ENCODE measurements at places on chromosomes 12 and 14.

GRCh38 chr12:89983622-89984021, 275.0 kb upstream of the ATP2B1 start:
- DNase-seq: no peak

DNA sequence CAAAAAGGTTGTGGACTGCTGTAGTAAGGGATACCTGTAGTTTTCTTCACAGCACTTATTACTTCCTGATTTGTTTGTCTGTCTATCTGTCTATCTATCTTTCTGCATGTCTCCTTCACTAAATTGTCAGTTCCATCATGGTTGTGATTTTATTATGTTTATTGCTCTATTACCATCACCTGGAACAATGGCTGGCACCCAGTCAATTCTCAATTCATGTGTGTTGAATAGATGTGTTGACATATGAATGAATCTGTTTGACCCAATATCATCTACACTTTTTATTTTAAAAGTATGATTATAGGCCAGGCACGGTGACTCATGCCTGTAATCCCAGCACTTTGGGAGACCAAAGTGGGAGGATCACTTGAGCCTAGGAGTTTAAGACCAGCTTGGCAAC, 224.4 kb downstream of the NUBPL start:
- DNase-seq: no peak

GRCh38 chr12:15546102-15546701, 223.9 kb downstream of the PTPRO start:
- peak; percentile 16 for DNase-seq

DNA sequence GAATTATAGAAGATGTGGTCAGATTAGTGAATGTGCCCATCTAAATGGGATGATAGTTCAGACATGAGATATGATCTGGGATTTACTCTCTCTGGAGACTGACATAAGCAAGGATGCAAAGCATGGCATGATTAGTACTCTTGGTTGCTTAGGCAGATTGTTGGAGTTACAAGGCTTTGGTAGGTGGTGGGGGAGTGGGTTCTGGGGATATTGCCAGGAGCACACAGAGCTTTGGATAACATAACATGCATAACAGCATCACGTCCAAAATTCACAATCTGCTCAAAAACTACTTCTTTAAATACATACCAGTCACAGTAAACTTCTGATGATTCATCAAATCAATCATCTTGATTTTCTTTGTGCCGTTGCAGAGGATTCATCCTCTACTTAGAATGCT, 287.4 kb downstream of the ACSS3 start:
- no peak for DNase-seq

- no peak for DNase-seq
Measured at GRCh38 chr12:31263661-31264060, 62.3 kb downstream of the SINHCAF start.

DNA sequence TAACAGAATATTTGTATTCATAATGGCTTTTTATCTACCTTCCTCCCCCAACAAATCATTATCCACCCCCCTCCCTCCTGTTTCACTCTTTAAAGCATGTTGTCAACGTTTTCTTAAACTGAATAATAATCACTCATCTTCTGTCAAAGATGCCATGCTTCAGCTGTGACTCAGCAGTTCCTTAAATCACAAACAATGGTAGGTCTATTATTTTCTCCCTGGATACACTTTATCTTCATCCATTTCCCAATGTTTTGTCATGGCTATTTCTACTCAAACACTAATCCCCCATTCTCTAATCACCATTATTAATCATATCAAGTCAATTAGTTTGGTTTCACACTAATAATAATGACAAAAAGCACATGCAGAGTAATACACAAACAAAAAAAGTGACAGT, 6.5 kb downstream of the CLEC12B start:
- DNase-seq: no peak

GRCh38 chr14:58787592-58787991, 149.8 kb downstream of the DACT1 start:
- no peak for DNase-seq

GRCh38 chr12:124402248-124403066, 107.6 kb downstream of the RFLNA start:
- no peak for DNase-seq

DNA sequence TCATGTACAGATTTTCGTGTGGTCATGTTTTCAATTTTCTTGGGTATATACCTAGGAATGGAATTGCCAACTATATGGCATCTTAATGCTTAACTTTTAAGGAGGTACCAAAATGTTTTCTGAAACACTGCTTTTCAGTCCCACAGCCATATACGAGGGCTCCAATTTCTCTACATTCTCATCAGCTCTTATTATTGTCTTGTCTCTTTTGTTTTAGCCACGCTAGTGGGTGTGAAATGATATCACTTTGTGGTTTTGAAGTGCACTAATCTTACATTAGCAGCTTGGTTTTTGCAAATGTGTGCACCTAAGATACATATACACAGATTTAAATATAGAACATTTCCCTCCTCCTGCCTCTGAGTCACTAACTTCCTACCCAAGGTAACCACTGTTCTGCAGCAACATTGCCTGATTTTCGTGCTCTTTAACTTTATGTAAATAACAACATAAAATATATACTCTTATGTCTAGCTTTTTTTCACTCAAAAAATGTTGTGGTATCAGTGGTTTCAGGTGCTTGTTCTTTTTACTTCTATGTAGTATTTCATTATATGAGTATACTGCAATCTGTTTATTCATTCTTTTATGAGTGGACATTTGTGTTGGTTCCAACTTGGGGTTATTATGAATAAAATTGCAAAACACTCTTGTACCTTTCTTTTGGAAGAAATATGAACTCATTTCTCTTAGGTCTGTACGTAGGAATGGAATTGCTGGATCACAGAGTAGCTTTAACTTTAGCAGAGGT, 73.1 kb downstream of the ZFP36L1 start:
- peak; percentile 8 for DNase-seq

- no peak for DNase-seq
Measured at GRCh38 chr12:119375883-119376190, 41.3 kb downstream of the CCDC60 start.

- no peak for DNase-seq
Measured at GRCh38 chr14:93537951-93538350, 107.2 kb downstream of the UNC79 start.

DNA sequence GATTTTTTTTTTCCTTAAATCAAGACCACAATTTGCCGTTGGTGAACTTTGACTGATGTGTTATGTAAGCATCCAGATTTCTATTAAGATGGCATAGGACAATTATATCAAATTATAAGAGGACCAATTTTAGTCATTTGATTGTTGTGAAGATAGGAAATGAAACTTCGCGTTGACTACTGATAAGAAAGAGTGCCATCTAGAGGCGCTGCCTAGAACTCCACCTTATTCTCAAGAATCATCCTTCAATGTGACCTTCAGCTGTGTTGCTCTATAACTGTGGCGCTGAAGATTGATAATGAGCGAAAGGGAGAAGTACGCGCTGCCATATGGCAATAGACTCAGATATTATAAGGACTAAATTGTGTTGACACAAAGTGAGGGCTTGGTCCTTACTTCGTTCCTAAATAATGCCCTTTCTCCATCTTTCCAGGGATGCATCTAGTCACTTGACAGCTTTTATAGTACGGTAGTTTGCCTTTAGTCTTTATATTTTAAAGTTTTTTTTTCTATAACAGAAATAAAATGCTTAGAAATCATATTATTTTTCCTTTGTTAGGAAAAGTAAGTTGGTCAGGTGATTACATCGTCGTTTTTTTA, 350.8 kb upstream of the STXBP6 start:
- no peak for DNase-seq

DNA sequence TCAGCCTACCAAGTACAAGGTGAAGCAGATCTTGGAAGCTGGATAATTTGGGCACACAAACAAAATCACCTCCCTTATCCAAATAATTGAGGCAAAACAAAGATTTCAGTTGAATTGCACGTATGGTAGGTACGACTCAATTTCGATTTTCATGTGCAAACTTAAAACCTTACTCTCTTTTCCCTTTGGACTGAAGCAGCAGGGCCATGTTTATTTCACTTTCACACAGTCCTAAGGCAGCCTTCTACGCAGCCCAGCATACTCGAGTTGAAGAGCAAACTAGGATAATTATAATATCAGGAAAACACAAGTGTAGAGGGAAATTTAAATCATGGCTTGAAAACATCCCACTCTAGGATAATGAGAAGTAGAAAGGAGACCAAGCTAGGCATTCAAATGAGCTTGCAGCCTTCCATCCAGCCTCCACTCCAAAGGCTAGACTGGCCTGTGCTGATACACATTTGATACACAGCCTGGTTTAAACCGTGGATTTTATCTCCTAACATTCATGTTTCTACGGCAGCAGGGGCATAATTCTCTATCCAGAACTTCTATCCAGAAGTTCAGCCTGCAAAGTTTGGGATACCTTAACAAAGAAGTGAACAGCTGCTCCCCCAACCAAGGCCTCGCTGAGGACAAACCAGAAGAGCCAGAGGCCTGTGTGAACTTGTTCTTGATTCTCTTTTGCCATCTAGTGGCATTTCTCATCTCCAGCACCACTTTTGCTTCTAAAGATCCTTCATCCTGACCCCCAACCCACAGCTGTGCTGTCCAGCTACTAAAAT, 2.4 kb upstream of the RNASE7 start:
- peak; percentile 13 for DNase-seq

DNA sequence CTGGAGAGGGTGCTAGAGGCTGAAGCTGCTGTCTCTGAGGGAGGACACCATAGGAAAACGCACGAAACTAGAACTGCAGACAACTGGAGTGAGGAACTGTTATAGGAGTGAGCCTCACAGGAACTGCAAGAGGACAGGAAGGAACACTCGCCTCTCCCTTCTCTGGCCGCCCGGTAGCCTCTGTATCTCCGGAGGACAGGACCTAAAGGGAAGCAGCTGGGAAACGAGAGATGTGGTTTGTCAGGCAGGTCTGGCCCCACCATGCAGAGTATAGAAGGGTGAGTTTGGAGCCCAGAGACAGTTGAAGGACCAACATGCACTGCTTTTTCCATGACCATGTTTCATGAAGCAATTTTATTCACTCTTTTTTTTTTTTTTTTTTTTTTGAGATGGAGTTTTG, 127.3 kb downstream of the EFCAB11 start:
- DNase-seq: no peak

- DNase-seq: no peak
Measured at GRCh38 chr12:97404093-97404492, 58.5 kb upstream of the RMST start.

DNA sequence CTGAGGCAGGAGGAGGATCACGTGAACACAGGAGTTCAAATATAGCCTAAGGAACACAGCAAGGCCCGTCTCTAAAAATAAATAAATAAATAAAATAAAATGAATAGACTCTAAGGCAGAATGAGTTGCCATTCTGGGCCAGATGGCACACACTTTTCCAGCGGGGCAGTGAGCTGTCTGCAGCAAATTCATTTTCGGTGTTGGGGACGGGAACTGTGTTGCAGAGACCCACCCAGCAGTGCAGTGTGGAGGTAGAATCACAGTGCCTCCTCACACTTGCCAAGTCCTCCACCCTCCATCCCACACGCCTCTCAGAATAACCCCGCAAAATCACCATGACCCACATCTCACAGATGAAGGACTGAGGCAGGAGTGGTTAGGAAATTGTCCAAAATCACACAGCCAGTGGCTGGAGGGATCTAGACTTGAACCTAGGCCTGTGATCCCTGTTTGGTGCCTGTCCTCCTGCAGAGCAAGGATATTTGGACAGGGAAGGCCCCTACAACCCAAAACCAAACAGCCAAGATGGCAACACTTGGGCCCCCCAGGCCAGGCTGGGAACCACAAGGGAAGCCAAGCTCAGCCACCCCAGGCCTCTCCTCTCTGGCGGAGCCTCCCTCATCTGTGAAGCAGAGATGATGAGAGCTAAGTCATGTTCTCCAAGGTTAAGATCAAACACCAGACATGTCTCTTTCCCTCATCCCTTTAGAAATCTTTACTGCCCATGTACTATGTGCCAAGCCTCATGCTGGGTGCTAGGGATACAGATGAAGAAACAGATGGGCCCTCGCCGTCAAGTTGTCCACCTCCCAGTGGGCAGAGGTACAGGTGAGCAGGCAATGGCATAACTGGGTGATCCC, 152.7 kb downstream of the DPF3 start:
- no peak for DNase-seq

- no peak for DNase-seq
Measured at GRCh38 chr14:102951034-102951433, 28.6 kb downstream of the AMN start.

- no peak for DNase-seq
Measured at GRCh38 chr12:3698218-3698974, 54.5 kb downstream of the CRACR2A start.

GRCh38 chr12:110972866-110973265, 52.5 kb upstream of the MYL2 start:
- DNase-seq: no peak

GRCh38 chr12:91404441-91404840, 221.8 kb upstream of the DCN start:
- DNase-seq: no peak

DNA sequence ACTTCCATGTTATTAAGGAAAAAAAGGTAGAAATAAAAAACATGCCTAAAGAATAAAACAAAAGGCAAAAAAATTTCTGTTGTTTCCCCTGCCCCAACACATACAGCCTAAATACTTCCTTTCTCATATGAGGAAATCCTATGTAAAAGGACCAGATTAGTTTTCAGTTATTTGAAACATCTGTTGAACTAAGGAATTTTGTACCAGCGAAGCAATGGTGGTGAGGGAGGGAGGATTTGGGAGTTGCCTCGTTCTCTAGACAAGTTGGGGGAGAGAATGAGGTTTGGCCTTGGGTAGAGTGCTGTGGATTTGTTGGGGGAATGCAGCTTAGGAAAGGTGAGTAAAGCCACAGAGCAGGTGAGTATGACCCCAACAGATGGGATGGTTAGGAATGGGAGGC, 141.5 kb upstream of the RFLNA start:
- DNase-seq: no peak

- no peak for DNase-seq
Measured at GRCh38 chr14:80751285-80751684, 190.3 kb downstream of the CEP128 start.

DNA sequence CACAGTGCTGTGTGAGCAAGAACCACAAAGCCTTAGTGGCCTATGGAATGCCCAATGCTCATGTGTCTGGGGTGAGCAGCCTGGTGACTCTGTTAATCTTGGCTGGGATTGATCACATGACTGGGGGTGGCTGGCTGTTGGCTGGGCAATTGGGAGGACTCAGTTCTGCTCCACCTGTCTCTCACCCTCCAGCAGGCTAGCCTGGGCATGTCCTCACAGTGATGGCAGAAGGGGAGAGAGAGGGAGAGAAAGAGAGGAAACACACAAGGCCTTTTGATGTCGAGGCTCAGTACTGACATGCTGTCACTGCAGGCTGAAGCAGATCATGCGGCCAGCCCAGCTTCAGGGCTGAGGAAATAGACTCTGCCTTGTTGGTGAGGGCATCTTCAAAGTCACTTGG, 136.8 kb downstream of the TBX5 start:
- DNase-seq: no peak

GRCh38 chr14:96729889-96730288, 67.3 kb upstream of the VRK1 start:
- no peak for DNase-seq

DNA sequence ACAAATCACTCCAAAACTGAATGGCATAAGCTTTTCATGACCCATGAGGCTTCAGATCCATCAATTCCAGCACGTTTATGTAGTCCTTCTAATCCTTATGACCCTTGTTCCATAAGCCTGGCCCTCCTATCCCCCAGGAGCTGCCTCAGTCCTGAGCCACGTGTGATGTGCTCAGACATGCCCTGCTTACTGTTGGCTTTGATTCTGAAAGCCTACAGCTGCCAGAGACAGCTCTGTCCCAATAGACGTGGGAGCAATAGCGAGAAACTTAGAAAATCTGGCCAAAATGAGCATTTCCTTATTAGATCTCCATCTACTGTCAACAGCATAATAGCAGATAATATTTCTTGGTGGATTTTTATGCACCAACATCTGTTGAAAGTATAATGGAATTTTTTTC, 33.2 kb downstream of the DUSP6 start:
- no peak for DNase-seq

- no peak for DNase-seq
Measured at GRCh38 chr12:53624956-53625355, 1.2 kb downstream of the ATF7 start.
